Mesendoderm (in vitro differentiated cells): ENCODE measurements at places on chromosomes 2 and 18.

- DNase-seq: no peak
Measured at GRCh38 chr2:26727641-26728561, 35.4 kb downstream of the KCNK3 start.

DNA sequence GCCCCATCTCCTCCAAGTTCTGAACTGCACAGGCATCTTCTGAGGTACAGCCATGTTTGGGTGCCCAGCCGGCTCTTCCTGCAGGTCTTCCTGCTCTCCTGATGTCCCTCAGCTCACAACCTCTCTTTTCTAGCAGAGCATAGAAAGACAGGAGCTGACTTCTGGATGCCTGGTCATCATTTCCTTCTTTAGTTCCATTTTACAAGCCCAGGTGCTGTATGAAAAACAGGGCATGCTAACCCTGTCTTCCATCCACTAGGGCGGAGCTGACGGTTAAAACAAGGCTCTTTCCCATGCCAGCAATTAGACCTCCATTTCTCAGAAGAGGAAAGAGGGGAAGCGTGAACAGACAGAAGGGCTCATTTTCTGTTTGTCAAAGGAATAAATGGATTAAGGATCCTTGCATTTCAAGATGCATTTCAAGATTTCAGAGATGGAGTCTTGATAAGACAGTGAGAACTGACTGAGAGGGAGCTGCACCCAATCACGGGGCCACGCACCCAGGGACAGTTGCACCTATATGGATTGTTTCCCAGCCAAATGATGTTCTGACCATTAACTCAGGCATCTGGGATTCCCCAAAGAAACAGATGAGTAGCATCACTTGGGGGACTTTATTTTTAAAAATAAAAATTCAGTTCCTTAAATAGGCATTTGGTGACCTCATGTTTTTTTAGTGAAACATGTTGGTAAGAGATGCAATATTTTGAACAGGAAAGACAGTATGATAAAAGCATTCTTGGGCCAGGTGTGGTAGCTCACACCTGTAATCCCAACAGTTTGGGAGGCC, 45.8 kb upstream of the EML6 start:
- DNase-seq: no peak

DNA sequence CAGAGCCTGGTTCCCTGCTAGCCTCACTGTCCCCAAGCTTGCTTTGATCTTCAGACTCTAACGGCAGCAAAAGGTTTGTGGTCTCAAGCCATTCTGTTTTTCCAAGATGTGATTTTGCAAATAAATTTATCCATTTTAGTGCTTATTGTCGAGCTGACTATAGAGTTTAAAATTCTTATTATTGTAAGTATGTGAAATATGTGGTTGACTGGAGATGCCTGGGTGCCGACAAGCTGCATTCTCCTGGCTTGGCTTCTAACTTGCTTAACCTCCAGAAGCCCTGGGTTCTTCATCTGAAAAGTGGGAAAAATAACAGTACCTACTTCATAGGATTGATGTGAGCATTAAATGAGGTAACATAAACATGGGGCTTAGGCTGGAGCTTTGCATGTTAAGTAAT, 9.9 kb upstream of the EDAR start:
- DNase-seq: no peak

- peak; percentile 18 for DNase-seq
Measured at GRCh38 chr18:23450022-23450421, 3.1 kb upstream of the RIOK3 start.

GRCh38 chr2:219221957-219222518, 3.3 kb upstream of the ABCB6 start:
- no peak for DNase-seq

GRCh38 chr18:78429127-78430108, 550.2 kb upstream of the SALL3 start:
- no peak for DNase-seq

DNA sequence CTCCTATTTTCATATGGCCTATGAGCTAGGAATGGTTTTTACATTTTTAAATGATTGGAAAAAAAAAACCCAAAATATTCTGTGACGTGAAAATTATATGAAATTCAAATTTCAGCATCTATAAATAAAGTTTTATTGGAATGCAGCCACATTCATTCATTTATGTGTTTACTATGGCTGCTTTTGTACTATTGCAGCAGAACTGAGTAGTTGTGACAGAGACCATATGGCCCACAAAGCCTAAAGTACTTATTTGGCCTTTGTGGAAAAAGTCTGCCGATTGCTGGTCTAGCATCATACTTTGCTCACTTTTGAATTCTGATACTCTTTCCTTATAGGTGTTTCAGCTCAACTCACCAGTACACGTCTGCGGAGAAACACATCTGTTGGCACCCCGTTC, 39.0 kb downstream of the MYO3B start:
- no peak for DNase-seq
